ENCODE measurements at places on chromosomes 7 and 10. TPM values are rescaled to one million over a fixed set of nuclear protein-coding genes. Genes with fewer than 3 reads are reported as not detected.

DNA sequence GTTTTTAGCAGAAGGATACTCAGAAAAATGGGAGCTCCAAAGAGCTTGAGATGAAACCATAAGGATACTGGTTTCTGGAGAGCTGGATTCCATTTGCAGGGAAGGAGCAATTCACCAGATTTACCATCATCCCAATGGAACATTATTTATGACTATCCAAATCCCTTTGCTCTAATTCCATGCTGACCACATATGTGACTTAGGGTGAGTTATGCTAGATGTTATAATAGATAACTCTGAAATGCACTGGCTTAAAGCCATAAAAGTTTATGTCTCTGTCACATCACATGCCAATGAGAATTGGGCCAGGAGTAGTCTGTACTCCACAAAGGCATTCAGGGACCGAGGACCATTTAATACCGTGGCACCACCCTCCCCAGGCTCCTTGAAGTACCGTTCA is 185.2 kb downstream of the SKIDA1 start:
- DNase-seq: no peak

DNA sequence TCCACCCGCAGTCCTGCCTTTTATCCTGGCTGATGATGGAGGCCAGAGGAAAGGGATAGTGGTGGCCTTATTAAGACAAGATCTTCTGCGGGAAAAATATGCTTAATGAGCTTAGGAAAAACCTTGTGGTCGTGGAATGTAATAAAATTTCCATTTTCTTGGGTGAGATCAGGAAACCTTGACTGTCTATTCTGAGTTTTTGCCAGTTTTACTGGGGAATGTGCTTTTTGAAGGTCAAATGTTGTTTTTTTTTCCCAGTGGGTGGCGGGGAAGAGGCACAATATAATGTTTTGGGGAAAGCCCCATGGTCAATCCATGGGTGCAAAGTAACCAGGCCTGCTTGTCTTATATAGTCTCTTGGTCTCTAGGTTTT is 118.5 kb downstream of the CREB5 start:
- no peak for DNase-seq

The STEAP1B gene
- total RNA-seq: 11.6 TPM

The MKX gene
- 0.94 TPM for total RNA-seq

DNA sequence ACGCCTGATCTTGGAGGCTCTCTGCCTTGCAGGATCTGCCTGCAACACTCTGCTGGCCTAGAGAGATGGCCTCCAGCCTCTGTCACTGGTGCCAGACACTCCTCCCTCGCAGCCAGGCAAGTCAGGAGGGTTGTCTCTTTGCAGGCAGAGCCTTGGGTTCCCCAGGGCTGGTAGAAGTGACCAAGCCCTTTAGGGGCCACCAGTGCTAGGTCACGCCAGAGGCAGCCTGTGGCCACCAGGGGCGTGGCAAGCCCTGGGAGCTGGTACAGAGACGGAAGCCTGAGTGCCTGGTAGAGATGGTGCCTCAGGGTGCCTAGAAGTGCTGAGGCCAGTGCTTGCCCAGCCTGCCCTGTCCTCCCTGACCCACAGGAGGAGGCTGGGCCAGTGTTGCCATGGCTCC is 9.1 kb downstream of the ADCYAP1R1 start:
- DNase-seq: no peak

DNA sequence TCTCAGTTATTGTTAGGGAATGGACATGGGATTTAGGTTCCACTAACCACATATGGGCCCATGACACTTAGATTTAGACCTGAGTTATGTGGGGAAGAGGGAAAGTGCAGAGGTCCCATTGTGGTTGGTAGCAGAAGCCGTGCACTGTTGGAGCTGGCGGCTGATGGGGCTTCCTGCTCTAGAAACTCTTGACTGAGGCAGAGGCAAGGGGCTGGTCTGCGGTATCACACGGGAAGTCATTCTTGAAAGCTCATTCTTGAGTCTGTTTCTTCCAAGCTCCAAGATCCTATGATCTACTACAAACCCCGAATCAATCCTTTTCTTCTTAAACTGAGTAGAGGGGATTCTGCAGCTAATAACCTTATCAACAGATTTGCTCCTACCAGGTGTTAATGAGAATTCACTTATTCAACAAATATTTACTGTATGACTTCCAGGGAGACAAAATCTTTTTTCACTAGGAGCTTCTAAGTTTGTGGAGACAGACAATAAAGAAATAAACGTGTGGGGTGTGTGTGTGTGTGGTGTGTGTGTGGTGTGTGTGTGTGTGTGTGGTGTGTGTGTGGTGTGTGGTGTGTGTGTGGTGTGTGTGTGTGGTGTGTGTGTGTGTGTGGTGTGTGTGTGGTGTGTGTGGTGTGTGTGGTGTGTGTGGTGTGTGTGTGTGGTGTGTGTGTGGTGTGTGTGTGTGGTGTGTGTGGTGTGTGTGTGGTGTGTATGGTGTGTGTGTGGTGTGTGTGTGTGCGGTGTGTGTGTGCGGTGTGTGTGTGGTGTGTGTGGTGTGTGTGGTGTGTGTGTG is 57.1 kb downstream of the AOC1 start:
- DNase-seq: no peak

GRCh38 chr7:103824251-103824650 is 165.2 kb downstream of the RELN start:
- DNase-seq: no peak

The FGFR2 gene
- total RNA-seq: 10.8 TPM

DNA sequence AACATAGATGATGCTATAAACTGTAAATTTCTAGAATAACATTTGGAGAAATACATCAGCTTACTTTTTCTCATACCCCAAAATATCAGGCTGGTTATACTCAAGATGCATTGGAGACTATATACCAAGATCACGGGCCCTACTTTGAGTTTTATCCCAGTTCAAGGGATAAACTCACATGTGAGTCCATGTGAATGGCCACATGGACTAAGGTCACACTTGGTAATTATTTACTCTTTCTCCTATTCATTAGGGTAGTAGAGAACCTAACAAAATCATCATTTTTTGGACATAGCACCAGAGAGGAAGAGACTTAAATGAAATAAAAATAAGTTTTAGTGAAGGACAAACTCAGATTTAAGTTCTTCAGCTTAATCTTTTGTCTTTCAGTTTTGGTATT is 93.1 kb upstream of the GATAD1 start:
- DNase-seq: no peak

The ADRB1 gene
- total RNA-seq: 0.76 TPM

- no peak for DNase-seq
Measured at GRCh38 chr7:85160223-85160622, 26.6 kb downstream of the SEMA3D start.

DNA sequence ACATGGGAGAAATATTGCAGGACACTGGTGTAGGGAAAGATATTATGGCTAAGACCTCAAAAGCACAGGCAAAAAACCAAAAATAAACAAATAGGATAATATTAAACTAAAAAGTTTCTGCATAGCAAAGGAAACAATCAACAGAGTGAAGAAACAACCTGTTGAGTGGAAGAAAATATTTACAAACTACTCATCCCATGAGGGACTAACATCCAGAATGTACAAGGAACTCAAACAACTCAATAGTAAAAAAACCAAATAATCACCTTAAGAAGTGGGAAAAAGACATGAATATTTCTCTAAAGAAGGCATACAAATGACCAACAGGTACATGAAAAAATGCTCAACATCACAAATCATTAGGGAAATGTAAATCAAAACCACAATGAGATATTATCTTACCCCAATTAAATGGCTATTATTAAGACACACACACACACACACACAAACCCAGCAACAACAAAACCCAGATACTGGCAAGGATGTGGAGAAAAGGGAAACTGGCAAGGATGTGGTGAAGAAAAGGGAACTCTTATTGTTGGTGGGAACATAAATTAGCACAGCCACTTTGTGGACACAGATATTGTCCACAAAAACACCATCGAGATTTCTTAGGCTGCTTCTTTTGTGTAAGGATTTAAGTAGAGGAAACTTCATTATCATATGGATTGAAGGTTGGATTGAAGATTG is 9.8 kb upstream of the RAB18 start:
- no peak for DNase-seq

Data from sciatic nerve (tissue), 2 donors.